ENCODE measurements at places on chromosomes 3 and 15.

GRCh38 chr3:193701953-193702635 is 109.1 kb downstream of the OPA1 start:
- DNase-seq, result no peak

DNA sequence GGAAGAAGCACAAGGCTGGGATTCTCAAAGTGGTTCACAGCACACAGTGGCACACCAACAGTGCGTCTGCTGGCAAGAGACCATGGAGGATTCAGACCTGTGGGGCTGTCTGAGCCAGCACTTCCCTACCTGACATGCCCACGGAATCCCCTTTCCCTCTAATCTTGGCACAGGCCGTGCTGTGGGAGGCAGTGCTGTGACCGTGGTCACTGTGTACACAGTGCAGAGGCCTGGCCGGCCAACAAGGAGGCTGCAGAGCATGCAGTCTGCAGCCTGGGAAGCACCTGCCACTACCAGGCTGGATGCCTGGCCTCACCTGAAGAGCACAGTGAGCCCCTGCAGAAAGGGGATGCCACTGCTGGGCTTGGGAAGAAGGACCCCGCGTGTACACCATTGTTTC is 301.0 kb upstream of the LYSMD4 start:
- DNase-seq, result no peak

GRCh38 chr15:63446255-63446654 is 58.1 kb upstream of the USP3 start:
- no peak for DNase-seq

GRCh38 chr3:184299488-184300377 is 692 bp downstream of the PSMD2 start:
- no peak for DNase-seq

- DNase-seq, result no peak
Observed at GRCh38 chr3:5784690-5785089, 597.2 kb downstream of the EDEM1 start.

DNA sequence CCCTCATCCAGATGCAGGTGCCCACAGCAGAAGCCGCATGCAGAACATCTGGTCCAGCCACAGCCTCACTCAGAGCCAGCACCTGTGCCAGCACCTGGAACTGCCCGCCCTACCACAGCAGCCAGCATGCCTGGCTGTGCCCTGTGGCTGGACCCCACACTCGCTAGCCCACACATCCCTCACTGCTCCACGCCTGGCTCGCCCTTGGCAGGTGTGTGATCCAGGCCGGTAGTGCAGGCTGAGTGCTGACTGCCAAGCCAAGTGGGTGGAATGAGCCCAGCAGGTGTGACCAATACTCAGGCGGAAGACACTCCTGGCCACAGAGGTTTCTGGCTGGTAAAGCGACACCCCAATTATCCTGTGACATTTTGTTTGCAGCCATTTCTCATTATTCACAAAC is 162.4 kb upstream of the ROBO1 start:
- DNase-seq, result no peak

GRCh38 chr3:177096615-177097014 is 100.7 kb downstream of the TBL1XR1 start:
- DNase-seq, result no peak

GRCh38 chr15:28861031-28861534 is 12.6 kb upstream of the GOLGA6L7 start:
- DNase-seq, result no peak

DNA sequence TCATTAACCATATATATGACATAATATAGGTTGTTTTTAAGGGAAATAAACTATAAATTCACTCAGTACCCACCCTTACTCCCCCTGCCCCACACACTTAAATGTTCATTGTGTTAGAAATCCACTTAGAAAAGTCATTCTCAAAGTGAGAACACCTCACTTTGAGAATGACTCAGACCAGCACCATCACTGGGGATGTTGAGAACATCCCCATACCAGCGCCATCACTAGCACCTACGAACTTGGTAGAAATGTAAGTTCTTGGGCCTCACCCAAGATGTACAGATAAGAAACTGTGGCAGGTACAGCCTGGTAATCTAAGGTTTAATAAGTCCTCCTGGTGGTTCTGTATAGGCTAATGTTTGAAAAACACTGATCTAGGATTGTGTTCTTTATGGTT is 362.6 kb downstream of the LPP start:
- no peak for DNase-seq

- DNase-seq, result no peak
Observed at GRCh38 chr15:63869371-63870042, 35.8 kb upstream of the HERC1 start.

- DNase-seq, result no peak
Observed at GRCh38 chr3:157832588-157832987, 273.6 kb downstream of the SHOX2 start.

GRCh38 chr15:62173215-62173614 is 8.1 kb upstream of the C2CD4B start:
- no peak for DNase-seq

GRCh38 chr3:25940935-25941334 is 151.0 kb downstream of the OXSM start:
- DNase-seq, result no peak

DNA sequence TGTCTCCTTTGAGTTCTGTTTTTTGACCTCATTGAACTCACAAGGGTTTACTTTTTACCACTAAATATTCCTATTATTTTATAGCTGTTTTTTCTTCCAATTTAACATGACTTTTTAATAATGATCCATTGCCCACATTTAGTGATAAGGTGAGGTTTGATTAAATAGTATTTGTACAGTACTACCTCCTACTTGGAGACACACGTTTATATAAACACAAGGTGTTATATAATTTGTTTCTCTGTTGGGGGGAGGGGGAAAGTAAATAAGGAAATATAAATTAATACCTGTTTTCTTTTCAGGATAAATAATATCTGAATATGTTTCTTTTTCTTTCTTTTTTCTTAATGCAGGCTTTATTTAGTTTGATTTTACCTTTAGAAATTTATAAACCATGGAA is 281.3 kb downstream of the LPP start:
- DNase-seq, result no peak

GRCh38 chr3:15556512-15556911 is 35.0 kb upstream of the COLQ start:
- no peak for DNase-seq

DNA sequence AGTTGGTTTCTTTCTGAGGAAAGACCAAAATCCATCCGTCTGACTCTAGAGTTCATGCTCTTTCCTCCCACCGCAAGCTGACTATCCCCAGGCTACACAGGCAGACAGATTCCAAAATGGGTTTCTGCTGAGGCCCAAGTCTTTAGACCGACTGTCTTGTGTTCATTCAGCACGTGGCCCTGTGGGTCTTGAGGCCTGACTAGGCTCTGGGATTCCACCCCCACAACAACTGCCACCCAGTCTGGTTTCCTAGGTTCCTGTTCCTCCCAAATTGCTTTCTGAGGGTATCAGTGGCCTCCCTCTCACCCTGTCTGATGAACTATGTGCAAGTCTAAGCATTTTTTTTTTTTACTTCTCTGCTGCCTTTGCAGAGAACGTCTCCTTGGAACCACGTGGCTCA is 67.7 kb downstream of the CYP19A1 start:
- DNase-seq, result no peak

DNA sequence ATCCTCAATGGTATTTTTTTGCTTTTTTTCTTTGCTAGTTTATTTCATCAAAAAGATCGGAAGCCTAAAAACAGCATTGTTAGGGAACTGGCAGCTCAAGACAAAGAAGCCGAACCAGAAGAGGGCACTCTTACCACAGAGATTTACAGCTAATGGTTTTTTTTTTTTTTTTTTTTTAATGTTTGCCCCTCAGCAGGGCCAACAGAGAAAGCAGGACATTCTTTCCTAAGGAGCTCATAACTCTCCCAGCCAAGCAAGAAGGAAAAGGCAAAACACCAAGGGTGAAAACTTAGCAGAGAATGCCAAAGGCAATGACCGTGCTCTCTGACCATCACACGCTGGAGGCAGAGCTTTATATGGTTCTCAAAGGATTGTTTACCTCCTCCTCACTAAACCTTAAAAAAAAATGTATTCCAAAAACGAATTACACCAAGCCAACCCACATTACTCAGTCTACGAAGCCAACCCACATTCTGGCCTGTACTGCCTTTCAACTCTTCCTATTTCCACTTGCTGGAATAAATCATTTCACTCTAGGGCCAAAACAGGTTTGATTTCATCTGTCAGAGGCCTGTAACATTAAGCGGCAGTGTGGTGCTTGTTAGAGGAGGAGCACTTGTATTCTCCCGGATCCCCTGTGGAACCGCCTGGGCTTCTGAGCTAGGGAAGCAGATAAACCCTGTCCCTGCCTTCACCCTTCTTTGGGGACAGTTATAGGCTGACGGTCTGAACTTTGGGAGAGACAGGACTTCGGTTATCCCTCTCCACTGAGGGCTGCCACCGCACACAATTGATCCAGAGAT is 35.6 kb upstream of the GYG1 start:
- DNase-seq, result peak; percentile 8

DNA sequence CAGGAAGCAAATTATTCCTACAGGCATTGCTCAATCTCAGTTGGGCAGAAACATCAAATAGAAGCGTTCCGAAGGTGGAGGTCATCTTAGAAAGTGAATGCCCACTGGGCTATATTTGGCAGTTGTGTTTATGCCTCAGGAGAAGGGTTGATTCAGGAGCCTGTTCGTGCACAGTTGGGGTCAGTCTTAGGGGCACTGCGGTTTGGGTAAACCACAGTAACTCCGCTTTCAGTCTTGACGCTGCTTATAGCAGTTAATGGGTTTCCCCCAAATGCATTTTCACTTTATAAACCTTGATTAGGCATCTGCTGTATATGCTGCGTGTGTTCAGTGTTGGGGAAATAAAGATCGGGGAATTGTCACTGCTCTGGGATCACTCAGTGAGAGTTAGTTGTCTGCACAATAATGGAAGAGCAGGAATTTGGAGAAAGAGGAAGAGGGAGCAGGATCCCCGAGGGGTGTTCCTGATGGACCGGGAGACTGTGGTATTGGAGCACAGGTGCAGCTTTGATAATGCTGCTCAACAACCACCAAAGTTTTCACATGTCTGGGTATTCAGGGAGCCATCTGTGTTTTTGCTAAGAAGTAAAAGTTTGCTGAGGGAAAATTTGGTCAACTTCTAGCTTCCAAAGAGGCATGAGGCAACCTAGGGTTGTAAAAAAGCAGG is 124.3 kb upstream of the EIF1B start:
- no peak for DNase-seq

DNA sequence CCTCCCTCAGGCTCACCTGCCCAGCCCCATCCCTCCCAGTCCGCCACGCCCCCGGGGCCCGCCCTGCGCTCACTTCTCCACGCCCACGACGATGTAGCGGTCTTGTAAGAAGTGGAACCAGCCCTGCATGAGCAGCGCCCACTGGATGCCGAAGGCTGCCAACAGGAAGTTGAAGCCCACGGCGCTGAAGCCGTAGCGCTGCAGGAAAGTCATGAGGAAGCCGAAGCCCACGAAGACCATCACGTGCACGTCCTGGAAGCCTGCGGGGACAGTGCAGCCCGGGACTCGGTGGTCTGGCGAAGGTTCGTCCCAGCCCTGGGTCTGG is 9.7 kb downstream of the RHCG start:
- no peak for DNase-seq

GRCh38 chr3:44419116-44419922 is 58.2 kb downstream of the ZNF445 start:
- DNase-seq, result no peak

DNA sequence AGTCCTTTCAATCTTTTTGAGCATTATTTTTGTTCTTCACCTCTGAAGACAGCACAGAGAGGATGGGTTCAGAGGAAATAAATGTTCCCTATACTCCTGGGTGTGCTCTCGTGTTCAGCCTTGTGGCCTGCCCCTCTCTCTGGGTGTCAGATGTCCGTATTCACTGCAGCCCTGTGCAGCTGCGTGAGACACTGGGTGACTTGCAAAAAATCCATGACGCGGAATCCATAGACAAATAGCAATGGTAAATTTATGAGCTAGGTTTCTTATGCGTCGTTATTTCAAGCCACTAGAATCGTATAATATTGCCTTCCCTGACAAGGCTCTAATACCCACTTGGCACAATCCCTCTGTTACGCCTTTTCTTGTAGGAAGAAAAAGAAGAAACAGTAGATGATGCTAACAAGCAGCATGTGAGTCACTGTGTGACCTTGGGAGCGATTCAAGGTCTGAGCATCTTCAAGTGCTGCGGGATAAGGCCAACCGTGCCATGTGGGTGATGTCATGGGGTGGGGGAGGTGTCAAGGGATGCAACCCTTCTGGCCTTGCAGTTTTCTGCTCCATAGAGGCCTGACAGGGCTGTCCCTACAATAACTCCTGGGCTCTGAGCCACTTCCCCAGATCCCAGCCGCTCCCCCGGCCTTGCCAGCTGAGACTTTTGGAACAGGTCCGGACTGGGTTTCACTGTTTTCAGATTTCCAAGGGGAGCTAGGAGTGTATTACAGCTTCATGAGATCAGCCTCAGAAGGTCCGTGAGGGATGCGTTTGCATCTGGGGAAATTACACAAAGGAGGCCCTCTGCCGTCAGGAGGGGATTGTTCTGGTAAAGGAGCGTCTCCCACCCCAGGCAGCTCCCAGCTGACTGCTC is 47.6 kb upstream of the POMGNT2 start:
- DNase-seq, result no peak

- DNase-seq, result no peak
Observed at GRCh38 chr15:58258501-58259292, 120.5 kb downstream of the AQP9 start.

GRCh38 chr15:28075573-28075972 is 23.5 kb downstream of the OCA2 start:
- no peak for DNase-seq

DNA sequence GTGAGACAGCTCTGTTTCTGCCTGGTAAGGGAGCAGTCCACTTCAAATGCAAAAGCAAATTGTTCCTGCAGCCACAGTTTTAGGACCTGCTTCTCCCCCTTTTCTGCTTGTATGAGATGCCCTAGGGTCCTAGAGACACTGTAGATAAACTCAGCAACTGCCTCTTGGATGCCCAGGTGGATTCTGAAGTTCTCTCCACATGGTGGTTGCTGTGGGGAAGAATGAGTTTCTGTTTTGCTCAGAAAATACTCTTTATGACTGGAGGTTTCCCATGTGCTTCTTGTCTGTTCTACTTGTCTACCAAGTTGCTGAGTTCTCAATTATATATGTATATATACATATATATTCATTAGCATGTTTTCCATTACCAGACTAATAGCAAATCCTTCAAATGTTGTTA is 5.6 kb upstream of the ZNF80 start:
- DNase-seq, result no peak

DNA sequence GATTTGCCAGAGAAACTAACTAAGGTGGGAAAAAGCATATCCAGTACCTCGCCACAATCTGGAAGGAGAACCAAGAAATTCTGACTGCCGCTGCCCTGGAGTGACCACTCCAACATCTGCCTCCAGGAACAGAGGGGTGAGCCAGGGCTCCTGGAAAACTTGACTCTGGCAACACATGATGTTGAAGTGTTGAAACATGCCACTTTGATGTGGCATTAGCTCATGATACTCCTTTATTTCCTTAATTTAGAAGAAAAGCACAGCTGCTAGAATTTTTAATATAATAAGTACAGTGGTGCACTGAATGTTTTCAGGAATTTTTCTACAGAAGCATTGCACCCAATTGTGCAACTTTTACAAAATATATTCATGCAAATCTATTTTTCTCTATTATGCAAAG is 109.9 kb upstream of the BCL6 start:
- DNase-seq, result no peak

All from NCI-H345 (cell line).